ENCODE measurements at places on chromosomes 2 and 18.

GRCh38 chr2:221569871-221570270, 2.2 kb downstream of the EPHA4 start:
- DNase-seq: no peak

- DNase-seq: no peak
These were observed 8.1 kb upstream of the BMP10 start for GRCh38 chr2:68879296-68879695.

DNA sequence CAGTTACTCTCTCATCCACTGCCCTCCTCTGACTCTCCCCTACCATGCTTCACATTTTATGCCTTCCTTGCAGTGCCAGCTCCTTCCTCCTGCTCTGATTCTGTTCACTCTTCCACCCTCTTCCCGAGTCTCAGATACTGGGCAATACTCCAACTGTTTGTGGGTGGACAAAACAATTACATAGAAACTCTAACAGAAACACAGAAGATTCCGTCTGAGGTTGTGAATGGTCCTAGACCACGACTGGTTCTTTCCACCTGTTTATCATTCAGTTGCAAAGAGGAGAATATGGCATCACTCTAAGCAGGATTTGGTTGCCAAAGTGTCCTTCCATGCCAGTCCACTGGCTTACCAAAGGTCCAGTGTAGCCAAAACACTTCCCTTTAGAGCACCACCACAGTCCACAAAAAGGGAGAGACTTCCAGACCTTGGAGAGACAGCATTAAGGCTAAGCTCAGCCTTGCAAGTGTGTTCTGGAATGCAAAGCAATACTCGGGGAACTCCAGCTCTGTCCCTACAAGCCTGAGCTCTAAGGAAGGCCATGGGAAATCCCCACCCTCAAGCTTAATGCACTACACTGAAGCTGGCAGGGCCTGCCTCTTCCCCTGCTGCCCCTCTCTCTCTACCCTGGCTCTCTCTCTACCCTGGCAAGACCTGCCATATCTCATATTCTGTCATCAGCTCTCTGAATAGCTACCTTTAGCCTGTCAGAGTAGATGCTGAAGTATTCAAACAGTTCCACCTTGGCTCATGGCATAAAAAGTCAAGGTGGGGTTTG, 33.6 kb upstream of the RND3 start:
- DNase-seq: no peak

- peak; percentile 65 for DNase-seq
These were observed 45.2 kb downstream of the ADNP2 start for GRCh38 chr18:80154293-80154692.

GRCh38 chr2:241041589-241042158, 43.3 kb downstream of the SNED1 start:
- no peak for DNase-seq

DNA sequence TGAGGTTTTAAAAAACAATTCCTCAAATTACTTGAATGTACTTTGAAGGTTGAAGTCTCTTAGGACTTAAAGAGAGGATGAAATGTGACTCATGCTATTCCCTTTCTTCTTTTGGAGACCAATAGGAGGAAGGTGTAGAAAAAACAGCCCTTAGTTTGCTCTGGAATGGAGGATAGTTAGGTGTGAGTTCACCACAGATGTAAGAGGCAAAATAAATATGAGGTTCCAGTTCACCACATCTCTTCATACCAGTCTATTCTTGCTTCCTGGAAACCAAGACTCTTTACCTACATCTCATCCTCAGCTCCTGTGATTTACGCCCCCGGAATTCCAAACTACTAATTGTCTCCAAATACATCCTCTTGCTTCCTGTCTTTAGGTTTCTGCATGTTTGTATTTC, 77.5 kb upstream of the TTC21B start:
- no peak for DNase-seq

- no peak for DNase-seq
These were observed 15.4 kb upstream of the E2F6 start for GRCh38 chr2:11481426-11481788.

GRCh38 chr2:16226381-16226780, 286.0 kb downstream of the MYCN start:
- no peak for DNase-seq

GRCh38 chr2:176174382-176174823, 14.1 kb upstream of the HOXD1 start:
- DNase-seq: no peak

GRCh38 chr2:188599140-188599539, 307.5 kb downstream of the GULP1 start:
- DNase-seq: no peak

- DNase-seq: no peak
These were observed 10.4 kb downstream of the SLC25A52 start for GRCh38 chr18:31750273-31750672.

DNA sequence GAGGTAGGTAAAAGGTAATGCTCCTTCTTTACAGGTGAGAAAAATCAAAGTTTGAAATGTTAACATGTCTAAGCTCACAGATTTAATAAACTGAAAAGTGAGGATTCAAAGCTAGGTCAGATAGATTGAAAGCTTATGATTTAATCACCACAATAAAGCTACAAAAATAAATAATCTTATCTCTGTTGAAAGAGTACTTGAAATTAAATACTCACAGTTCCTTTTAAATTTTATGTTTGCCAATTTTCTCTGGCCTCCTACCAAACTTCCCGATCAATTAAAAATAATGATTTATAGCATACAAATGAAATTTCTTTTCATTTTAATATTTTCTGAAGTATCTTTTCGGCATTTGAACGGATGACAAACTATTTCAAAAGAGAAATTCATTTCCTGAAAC, 77.3 kb downstream of the GAREM1 start:
- no peak for DNase-seq

DNA sequence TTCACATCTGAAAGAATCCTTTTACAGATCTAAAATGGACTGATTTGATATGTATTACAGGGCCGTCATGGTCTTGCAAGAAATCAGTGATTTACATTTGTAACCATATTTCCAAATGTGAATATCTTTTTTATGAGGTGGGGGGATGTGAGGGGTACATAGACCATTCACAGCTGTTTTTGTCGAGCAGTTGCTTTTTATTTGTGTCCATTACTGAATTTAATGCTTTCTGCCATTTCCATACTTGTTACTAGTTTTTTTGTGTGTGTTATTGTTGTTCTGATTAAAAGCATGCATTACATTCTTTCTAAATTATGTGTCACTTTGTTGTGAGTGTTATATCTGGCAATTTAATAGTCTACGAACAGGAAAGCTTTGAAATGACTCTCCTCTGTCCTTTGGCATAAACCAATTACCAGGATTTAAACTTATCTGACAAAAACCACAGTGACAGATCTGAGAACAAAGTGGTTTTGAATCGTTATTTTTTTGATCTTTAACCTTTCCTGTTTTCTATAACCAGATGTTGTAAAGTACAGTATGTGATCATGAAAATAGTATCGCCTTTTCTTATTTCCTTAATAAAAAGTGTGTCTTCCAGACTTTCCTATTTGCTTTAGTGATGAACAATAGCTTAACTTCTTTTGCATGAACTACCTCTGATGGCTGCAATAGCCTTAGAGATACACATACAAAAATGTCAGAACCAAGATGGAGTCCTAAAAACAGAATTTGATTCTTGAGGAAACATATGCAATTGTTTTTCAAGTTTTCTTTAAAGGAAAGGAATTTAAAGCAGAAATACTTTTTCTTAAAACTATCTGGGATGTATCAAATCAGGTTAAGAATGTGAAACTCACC, 354.2 kb upstream of the ACVR2A start:
- no peak for DNase-seq

DNA sequence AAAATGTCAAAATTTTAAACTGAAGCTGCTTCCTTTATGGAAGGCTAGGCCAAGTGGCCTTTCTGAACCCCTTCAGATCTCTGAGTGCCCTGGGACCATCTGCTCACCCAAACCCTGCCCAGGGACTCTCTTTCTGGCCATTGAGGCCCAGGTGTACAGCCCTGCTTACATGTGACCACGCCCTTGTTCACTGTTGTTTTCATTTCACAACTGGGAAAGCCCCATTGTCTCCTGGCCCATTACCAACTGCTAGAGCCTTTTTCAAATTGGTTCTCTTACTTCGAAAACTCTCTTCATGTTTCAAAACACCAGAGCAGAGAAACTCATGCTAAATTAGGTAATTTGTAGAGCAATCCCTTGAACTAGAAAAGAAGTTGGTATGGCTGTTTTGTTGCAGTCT, 219.5 kb upstream of the TANK start:
- DNase-seq: no peak

DNA sequence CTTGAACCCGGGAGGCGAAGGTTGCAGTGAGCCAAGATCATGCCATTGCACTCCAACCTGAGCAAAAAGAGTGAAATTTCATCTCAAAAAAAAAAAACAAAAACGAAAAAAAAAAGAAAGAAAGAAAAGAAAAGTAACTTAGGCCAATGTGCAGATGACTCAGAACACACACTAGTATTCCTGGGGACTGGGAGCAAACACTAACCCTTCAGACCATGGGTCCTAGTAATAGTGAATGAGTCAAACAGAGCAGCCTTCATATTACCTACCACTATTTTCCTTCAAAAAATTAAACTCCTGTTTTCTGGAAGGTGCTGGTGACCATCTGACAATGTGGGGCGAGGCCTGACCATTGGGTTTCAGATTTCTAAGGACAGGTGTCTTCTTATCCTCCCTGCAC, 253.4 kb downstream of the PIEZO2 start:
- no peak for DNase-seq

GRCh38 chr2:201127570-201127969, 11.6 kb downstream of the CFLAR start:
- peak; percentile 63 for DNase-seq

DNA sequence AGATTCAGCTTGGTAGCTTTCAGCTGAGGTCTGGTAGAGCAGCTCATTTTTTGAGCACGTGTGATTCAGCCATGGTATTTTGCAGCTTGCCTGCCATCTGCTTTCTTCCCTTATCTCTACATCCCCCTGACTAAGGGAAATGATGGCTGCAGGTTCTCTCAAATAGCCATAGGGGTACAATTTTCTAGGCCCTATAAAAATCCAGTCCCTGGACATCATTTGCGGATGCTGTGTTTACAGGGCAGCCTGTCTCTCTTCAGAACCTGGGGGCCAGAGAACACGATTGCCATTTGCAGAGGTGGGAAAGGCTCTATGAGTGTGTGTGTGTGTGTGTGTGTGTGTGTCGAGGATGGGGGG, 442.7 kb upstream of the MEIS1 start:
- no peak for DNase-seq

- DNase-seq: no peak
These were observed 140.7 kb downstream of the RNF144A start for GRCh38 chr2:7057865-7058400.

DNA sequence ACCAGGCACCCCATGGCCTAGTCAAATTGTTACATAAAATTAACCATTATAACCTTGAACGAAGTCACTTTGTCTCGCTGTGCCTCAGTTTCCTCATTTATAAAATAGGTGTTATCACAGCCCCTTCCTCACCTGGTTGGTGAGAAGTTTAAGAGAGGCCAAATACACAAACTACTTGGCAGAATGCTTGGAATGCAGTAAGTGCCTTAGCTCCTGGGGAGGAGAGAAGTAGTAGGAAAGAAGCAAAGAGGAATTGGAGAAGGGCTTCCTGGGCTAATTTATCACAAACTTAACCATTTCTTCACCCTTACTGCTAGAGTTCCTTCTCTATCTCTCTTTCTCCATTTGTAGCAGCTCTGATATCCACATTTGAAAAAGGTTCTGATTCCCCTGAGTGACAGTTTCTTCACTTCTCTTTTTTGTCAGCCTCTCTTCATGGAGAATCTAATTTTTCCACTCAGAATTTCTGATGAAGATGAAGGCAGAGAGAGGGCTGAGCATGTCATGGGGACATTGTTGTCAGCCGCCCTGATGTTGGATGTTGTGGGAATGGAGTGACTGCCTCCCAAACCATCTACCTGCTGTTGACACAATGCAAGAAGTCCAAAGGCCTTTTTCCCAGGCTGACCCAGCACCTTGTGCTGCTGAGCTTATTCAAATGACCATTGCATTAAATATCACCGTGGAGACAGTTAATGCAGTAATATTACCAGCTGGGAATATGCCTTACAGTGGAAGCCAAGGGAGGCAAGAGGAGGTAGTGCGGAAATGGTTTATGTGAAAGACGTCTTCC, 60.4 kb downstream of the BOD1L2 start:
- DNase-seq: no peak

GRCh38 chr2:186130748-186131641, 355.1 kb upstream of the ZC3H15 start:
- DNase-seq: no peak

DNA sequence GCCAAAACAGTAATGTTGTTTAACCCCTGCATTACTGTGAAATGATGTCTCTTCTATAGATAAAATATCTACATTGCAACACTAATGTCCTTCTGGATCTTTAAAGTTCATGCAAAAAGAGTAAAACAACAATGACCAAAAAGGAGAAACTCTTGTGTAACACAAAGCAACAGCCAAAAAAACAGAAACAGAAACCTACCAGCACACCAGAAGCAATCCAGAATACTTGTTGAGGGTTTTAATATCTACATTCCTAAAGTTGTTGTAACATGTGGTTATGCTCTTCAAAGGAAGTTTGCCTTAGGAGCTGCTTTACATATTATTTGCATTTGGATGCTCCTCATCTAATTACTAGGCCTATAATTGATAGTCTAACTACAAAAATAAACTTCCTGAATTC, 157.2 kb downstream of the BABAM2 start:
- no peak for DNase-seq

DNA sequence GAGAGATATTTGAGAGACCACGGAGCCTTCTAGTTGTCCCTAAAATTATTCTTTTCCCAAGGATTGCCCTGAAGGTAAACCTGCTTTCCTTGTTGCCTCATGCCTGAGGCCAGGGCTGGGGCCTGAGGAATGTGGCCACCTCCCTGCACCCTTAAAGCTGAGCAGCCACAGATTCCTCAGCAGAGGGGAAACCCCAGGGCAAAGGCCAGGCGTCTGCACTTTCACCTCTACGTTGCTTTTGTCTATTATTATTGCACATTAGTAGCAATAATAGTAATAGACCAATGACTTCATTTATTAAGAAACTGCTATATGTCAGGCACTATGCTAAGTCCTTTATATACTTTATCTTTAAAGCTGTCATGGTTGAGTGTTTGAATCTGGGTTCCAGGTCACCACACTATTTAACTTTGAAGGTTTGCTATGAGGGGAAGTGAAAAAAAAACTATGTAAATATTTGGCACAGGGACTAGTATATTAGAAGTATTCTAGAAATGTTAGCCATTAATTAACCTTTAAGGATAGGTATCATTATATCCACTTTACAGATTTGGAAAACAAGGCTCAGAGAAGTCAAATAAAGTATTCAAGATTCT, 104.2 kb downstream of the LRRC30 start:
- no peak for DNase-seq

- DNase-seq: no peak
These were observed 489.1 kb upstream of the LRATD1 start for GRCh38 chr2:14143435-14143834.

DNA sequence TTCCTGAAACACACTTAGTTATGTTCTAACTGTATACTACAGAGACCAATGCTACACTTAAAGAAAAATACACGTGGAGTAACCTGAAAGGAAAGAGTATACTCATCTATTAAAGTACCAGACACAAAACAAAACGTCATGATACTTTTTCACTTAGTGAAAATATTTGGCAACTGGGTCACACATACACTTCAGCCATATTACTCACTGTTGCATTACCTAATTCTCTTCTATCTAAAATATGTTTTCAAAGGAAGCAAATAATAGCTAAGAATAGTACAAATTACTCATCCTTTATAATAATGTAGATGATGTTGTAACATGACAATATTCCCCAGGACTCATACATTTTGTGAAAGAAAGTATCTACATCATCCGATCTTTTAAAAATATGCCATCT, 76.5 kb upstream of the EPB41L3 start:
- DNase-seq: no peak

GRCh38 chr18:65544701-65545100, 206.1 kb upstream of the CDH7 start:
- DNase-seq: no peak

- peak; percentile 79 for DNase-seq
These were observed 271.3 kb downstream of the LRATD1 start for GRCh38 chr2:14903709-14904374.

All from activated T-cell treated with anti-CD3 and anti-CD28 coated beads, Interleukin-2, amount 50 U/mL, for 72 hours (primary cell).